Stimulated activated naive B cell treated with anti-CD40 and anti-IgM and Interleukin-4, amounts not matched to agents 10 μg/mL and 1 μg/mL and 100 μg/mL, for 72 hours (primary cell): ENCODE measurements at places on chromosomes 5 and 9.

- DNase-seq = no peak
- H3K4me1 ChIP-seq = peaks cover 74% of the 10 kb centered on the region
- H3K27ac ChIP-seq = peak overlapping the region; percentile 99
- H3K27me3 ChIP-seq = peaks cover 1% of the 10 kb centered on the region
- peak overlapping the region; percentile 96 for H3K4me3 ChIP-seq
Measured at GRCh38 chr9:133419005-133419404, 1.2 kb upstream of the REXO4 start.

GRCh38 chr9:2693056-2693455, 24.3 kb upstream of the KCNV2 start:
- no peaks in the 10 kb centered on the region for H3K27me3 ChIP-seq
- H3K36me3 ChIP-seq = peaks cover 19% of the 10 kb centered on the region
- no peak overlapping the region for H3K4me3 ChIP-seq
- DNase-seq = no peak

- H3K36me3 ChIP-seq = peaks cover 71% of the 10 kb centered on the region
- H3K27ac ChIP-seq = peak overlapping the region; percentile 96
- DNase-seq = peak; percentile 42
- H3K4me3 ChIP-seq = peak overlapping the region; percentile 65
- peaks cover 15% of the 10 kb centered on the region for H3K27me3 ChIP-seq
- H3K4me1 ChIP-seq = peaks cover 50% of the 10 kb centered on the region
Measured at GRCh38 chr5:424301-425110, 18.5 kb upstream of the EXOC3 start.

DNA sequence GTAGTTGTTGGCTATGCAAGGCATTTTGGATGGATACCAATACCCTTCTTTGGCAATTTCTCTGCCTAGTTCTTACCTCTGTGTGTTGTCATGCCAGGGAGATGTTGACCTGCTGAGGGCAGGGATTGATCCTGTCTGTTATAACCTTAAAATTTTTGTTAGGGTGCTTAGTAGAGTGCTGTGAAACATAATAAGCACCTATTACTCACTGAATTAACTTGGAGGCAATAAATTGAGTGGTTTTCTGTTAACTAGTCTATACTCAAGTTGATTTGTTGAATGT, 177.2 kb downstream of the ARHGAP26 start:
- H3K27me3 ChIP-seq = no peaks in the 10 kb centered on the region
- no peak for DNase-seq
- no peak overlapping the region for H3K27ac ChIP-seq

DNA sequence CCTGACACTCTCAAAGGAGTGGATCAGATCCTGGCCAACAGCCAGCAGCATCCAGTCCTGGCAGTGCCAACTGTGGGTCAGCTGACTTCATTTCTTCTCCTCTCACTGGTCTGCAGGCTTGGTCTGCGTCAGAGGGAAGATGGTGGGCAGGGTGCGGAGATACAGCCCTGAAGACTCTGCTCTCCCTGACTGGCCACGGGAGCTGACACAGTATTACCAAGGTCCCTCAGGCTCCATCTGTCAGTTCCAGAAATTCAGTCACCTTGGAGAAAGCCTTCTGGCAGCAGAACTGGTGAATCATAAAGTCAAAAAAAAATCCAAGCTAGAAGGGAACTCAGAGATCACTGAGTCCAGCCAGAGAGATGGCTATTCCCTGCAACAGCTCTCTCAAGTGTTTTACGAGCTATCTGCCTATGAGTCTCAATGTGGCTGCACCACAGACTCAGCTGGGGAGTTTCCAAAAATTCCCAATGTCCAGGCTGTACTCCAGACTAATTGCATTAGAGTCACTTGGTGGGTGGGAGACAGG, 27.9 kb downstream of the C1QTNF2 start:
- H3K4me1 ChIP-seq = no peaks in the 10 kb centered on the region
- H3K27me3 ChIP-seq = no peaks in the 10 kb centered on the region
- H3K4me3 ChIP-seq = no peak overlapping the region
- H3K27ac ChIP-seq = no peak overlapping the region

- no peaks in the 10 kb centered on the region for H3K27me3 ChIP-seq
- H3K4me3 ChIP-seq = no peak overlapping the region
- no peak for DNase-seq
- no peaks in the 10 kb centered on the region for H3K36me3 ChIP-seq
- no peaks in the 10 kb centered on the region for H3K4me1 ChIP-seq
Measured at GRCh38 chr5:136374003-136374402, 8.7 kb upstream of the TRPC7 start.

DNA sequence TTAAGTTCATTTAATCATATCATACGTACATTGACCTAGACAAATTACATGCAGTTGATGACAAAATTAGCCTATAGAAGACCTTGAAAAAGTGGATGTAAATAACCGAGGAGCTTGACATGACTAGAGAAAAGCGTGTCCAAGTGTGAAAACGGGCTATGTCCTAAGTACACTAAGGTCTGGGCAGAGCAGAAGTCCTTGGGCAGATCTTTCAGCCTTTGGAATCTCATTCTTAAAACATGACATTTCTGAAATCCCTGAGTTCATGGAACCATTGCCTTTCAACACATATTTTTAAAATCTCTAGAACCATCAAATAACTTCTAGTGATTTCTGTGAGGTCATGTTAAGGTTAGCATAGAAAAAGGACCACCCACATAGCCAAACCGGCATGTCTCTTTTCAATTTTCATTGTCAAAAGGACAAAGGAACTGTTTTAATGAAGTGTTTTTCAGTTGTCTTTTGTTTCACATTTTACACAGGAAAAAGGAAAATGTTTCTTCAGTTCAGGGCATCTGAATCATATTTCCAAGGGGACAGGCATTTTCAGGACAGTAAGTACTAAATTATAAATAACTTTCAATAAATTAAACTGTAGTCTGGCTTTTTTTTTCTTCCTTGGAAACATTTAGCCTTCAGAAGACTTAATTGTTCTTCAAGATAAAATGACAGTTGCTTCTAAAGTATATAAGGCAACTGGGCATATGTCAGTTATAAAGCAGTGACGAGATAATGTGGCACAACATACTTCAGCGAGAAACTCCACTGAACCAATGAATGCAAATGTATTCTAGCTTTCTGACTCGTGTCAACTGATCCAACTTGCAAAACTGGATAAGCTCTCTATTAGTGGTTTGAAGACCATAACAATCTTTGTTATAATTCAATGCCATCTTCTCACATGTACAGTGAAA, 416.8 kb downstream of the NFIB start:
- no peaks in the 10 kb centered on the region for H3K36me3 ChIP-seq
- no peak for DNase-seq
- no peaks in the 10 kb centered on the region for H3K4me1 ChIP-seq
- no peak overlapping the region for H3K4me3 ChIP-seq

GRCh38 chr9:106146886-106147285, 452.5 kb downstream of the TMEM38B start:
- no peak for DNase-seq
- no peak overlapping the region for H3K4me3 ChIP-seq
- H3K27me3 ChIP-seq = no peaks in the 10 kb centered on the region
- H3K36me3 ChIP-seq = no peaks in the 10 kb centered on the region

DNA sequence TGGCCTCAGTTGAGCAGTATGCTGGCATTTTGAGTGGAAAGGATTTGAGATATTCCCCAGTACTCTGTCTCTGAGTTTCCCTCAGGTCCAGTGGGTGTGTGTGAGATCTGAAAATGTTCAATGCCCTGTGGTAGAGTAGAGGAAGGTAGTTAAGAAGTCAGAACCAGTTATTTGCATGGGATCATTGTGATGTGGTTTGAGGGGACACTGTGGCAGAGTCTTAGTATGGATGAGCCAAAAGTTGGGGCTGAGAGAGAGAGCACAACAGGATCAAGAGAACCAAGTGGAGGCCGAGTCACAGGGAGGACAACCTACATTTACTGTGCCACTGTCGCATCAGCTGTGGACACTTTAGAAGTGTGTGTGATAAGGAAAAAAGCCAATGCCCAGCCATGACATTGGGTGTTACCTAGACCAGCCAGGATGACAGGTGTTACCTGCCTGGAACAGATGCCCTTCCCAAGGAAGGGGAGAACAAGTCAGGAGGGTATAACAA, 128.9 kb upstream of the IL12B start:
- no peak overlapping the region for H3K27ac ChIP-seq
- H3K36me3 ChIP-seq = no peaks in the 10 kb centered on the region
- peaks cover 11% of the 10 kb centered on the region for H3K27me3 ChIP-seq
- H3K4me1 ChIP-seq = peaks cover 48% of the 10 kb centered on the region
- H3K4me3 ChIP-seq = peak overlapping the region; percentile 67

DNA sequence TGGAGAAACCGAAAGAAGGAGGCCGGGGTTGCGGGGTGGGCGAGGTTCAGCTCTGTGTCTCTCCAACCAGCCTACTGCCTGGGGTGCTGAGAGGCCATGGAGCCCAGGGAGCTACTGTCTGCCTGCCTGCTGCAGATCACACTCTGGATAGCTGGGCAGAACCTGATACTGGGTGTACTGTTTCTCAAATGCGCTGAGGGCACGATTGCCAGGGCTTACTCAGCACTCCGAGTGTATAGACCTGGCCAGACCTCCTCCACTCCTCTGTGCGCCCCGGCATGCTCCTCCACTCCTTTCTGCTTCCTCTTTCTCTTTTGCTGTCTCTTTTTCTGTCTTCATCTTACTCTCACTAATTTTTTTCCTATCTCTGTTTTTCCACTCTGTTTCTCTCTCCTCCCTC, 215.1 kb downstream of the PAPPA start:
- no peak for DNase-seq
- no peak overlapping the region for H3K27ac ChIP-seq
- no peaks in the 10 kb centered on the region for H3K27me3 ChIP-seq
- H3K4me1 ChIP-seq = no peaks in the 10 kb centered on the region
- no peaks in the 10 kb centered on the region for H3K36me3 ChIP-seq

DNA sequence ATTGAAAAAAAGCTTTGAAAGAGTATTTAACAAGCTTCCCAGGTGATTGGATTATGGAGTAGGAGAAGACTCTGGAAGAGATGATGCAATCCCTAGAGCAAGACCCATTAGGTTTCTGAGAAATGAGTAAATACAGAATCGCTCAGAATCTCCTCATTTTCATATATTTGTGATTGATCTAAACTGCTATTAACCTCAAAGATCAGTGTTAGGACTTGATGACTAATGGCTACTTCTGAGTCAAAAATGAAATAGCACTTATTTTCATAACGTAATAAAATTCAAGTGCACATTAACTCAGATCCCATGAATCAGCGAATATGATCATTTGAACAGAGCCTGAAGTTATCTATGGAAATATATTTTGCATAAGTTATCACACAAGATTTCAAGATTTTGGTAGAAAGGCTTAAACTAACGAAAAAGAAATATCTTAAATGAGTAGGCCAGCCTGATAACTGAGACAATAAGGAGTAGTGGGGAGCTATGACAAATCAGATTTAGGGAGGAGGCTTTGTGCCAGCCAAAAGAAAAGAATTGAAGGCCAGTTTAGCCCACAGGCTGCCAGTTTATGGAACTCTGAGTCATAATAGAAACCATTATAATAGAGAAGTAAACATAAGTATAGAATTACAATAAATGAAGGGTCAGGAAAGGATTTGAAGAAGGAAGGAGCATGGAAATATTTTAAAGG, 106.7 kb upstream of the OSMR start:
- H3K36me3 ChIP-seq = no peaks in the 10 kb centered on the region
- H3K27ac ChIP-seq = no peak overlapping the region
- no peak overlapping the region for H3K4me3 ChIP-seq
- DNase-seq = no peak
- H3K27me3 ChIP-seq = peaks cover 4% of the 10 kb centered on the region

DNA sequence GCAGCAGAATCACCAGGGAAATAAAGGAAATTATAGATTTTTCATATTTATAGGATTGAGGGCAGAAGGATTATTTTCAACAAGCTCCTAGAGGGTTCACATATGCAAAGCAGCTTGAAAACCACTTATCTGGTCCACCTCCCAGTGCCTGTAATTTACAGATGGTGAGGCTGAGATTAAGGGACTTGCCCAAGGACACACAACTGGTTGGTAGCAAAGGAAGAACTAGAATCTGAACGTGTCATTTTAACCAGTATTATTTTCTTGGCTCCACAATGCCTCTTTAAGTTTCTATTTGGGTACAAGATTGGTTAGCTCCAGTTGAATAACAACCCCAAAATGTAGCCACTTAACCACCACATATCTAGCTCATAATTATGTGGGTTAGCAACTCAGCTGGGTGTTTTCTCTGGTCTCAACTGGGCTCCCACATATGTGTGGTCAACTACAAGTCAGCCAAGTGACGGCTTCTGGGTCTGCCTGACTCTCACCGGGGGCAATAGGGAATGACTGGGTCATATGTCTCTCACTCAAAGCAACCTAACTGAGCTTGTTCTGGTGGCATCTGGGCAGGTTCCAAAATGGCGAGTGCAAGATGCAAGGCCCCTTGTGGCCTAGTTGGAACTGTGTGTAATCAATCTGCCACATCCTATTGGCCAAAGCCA, 127.7 kb downstream of the ZDHHC21 start:
- DNase-seq = no peak
- no peaks in the 10 kb centered on the region for H3K4me1 ChIP-seq
- no peak overlapping the region for H3K4me3 ChIP-seq
- H3K27ac ChIP-seq = no peak overlapping the region

GRCh38 chr5:131264451-131265099, 722 bp downstream of the CDC42SE2 start:
- peak overlapping the region; percentile 95 for H3K27ac ChIP-seq
- peak; percentile 30 for DNase-seq
- no peaks in the 10 kb centered on the region for H3K27me3 ChIP-seq
- peaks cover 5% of the 10 kb centered on the region for H3K36me3 ChIP-seq
